ENCODE measurements at places on chromosomes 11 and 22.

DNA sequence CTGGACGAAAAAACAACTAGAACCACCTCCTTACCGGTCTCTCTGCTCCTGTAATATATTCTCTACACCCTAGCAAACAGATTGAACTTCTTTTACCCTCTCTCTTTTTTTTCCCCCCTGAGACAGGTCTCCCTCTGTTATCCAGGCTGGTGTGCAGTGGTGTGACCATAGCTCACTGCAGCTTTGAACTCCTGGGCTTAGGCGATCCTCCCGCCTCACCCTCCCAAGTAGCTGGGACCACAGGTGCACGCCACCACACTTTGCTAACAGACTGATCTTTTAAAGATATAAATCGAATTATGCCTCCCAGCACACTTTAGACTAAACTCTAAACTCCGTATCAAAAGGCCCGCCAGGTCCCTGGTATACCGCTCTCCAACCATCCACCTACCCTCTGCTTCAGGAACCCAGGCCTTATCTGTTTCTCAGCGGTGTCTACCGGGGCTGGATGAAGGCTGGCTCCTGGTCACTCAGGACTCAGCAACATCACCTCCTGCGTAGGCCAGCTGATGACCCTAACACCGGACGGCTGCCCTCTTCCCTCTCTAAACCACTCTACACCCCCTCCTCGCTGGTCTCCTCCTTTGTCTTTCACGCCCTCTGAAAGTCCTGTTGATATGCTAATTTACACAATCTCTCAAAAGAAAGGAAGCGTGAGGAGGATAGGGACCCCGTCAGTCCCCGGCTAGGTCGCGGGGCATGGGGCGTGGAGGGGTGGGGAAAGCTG lies 745 bp downstream of the C22orf39 start:
- no peak for DNase-seq

- no peak for DNase-seq
Measured at GRCh38 chr22:36143066-36143815, 17.3 kb downstream of the APOL3 start.

- peak; percentile 41 for DNase-seq
Measured at GRCh38 chr22:36409911-36410756, 22.4 kb upstream of the MYH9 start.

- no peak for DNase-seq
Measured at GRCh38 chr11:2361565-2361964, 15.5 kb upstream of the CD81 start.

DNA sequence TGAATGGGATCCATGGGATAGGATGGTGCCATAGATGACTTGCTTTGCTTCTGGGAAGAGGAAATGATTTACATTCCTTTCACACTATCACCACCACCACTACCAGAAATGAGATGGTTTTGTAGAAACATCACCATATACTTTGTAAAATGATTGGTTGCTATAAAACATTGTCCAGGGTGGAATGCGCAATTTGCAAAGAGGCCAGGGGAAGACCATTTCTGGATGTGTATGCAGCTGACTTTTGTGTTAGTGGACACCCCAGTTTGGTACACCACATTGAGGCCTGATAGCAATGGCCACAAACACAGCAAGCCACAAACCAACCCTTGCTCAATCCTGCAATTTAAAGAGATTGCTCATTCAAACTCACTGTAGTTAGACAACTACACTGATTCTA lies 56.7 kb upstream of the RCN1 start:
- DNase-seq = no peak

GRCh38 chr11:76614471-76615179 lies 55.9 kb downstream of the LRRC32 start:
- no peak for DNase-seq

- DNase-seq = no peak
Measured at GRCh38 chr11:4677948-4678347, 19.7 kb downstream of the OR51E2 start.

GRCh38 chr11:119318240-119319135 lies 1.6 kb upstream of the MCAM start:
- no peak for DNase-seq

DNA sequence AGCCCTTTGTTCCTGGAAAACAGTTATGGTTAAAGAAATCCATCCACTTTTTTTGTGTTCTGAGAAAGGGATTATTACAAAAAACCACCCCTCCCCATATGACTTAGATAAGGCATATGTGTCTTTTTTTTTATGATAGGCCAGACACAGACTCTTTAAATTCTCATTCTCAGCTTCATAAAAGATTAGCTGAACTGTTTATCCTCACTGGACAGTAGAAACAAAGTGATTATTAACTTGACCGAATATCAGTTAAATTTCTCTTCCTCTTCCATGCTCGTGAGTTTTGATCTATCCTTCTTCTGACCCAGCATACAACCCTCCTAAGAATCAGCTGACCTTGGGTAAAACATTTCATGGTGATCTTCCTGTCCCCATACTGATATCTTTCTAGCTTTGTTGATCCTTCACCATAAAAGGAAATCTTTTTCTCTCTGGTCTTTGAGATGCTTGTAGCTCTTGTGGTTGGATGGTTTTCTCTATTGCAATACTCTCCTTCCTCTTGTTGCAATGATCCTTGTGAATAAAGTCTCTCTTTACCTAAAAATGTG lies 26.2 kb downstream of the OR2AG2 start:
- DNase-seq = no peak

- no peak for DNase-seq
Measured at GRCh38 chr11:6932145-6932544, 5.9 kb downstream of the ZNF215 start.

- DNase-seq = no peak
Measured at GRCh38 chr22:48333323-48333763, 1494.3 kb downstream of the BRD1 start.

- no peak for DNase-seq
Measured at GRCh38 chr22:29475550-29475949, 4.5 kb upstream of the NEFH start.

DNA sequence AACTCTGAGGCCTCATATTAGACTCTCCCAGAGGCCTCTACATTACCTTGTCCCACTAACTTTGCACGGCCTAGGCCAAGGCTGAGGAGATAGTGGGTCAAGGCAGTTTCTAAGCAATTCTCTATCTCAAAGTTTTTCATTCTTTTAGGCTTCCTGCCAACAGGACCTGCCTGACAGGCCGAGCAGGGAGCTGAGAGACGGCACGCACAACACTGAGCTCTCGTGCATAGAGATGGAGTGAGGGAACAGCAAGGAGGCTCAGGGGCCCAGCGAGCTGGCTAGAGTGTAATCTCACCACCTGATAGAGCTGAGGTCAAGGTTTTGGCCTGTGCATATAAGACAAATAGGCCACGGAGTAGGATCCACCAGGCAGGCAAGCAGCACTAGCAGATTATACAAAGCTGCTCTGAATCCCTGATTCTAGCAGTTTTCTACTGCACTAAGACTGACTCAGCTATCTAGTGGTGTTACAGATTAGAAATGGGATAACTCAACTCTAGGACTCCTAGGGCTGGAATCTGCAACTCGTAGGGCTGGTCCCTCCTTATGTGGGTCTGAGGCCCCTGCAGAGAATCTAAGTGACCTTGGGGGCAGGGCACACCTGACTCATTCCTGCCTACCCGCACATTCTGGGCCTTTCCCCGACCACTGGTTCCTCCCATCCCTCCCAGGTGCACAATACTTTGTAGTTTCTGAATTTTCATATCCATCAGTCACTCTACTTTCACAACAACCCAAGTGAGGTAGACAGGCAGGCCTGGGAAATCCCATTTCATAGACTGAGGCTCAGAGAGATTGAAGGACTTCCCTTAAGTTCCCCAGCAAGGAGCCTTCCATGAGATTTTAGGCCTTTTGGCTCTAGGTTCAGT lies 1.7 kb downstream of the CYB5R2 start:
- no peak for DNase-seq

GRCh38 chr22:42931421-42932196 lies 74.5 kb upstream of the ARFGAP3 start:
- DNase-seq = no peak

GRCh38 chr11:46242041-46242951 lies 35.2 kb upstream of the CREB3L1 start:
- no peak for DNase-seq

DNA sequence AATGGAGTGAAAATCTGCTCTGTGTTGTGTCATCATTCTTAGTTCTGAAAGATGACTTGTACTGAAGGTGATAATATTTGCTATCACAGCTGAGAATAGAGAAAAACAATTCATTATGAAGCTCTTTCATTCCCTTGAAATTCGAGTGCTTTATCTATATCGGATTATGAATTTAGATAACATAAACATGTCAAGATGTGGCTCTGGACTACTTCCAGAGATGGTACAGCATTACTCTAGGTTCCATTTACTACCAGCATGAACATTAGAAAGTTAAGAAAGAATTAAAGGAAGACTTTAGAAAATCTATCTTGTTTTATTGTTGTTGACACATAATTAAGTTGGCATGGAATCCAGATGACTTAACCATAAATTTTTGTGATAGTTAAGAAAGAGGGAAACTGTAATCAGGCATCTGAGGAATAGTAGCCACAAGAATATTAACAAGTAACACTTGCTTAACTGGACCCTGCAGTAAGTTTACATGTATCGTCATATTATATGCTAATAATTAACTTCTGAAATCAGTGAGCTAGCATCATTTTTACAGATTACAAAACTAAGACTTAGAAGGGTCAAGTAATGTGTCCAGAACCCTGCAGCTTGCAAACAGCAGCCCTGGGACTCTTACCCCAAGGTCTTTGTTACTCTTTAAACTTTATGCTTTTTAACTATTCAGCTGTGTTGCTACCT lies 182.6 kb downstream of the DDX10 start:
- DNase-seq = no peak

- DNase-seq = no peak
Measured at GRCh38 chr11:83744620-83745192, 458.5 kb upstream of the CCDC90B start.

DNA sequence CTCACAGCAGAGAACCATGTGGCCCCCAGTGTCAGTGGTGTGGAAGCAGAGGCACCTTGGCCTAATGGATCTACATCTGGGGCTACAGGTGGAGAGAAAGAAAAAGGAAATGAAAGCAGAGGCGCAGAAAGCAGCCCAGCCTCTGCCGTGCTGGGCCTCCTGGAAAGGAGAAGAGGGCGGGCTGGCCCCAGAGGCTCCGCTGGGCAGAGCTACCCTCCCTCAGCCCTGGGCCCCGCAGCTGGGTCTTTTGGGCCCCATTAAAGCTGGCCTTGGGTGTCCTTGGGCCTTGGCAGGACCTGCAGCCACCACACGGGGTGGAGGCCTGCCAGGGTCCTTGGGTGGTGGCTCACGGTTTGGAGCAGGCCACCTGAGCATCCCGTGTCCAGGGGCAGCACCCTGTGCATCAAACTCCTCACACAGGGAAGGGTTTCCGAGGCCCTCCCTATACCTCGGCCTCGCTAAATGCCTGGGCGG lies 31.6 kb upstream of the GAL start:
- DNase-seq = no peak

GRCh38 chr22:32475468-32476010 lies 928 bp downstream of the FBXO7 start:
- no peak for DNase-seq

GRCh38 chr11:117601006-117601708 lies 195.9 kb downstream of the DSCAML1 start:
- DNase-seq = no peak

DNA sequence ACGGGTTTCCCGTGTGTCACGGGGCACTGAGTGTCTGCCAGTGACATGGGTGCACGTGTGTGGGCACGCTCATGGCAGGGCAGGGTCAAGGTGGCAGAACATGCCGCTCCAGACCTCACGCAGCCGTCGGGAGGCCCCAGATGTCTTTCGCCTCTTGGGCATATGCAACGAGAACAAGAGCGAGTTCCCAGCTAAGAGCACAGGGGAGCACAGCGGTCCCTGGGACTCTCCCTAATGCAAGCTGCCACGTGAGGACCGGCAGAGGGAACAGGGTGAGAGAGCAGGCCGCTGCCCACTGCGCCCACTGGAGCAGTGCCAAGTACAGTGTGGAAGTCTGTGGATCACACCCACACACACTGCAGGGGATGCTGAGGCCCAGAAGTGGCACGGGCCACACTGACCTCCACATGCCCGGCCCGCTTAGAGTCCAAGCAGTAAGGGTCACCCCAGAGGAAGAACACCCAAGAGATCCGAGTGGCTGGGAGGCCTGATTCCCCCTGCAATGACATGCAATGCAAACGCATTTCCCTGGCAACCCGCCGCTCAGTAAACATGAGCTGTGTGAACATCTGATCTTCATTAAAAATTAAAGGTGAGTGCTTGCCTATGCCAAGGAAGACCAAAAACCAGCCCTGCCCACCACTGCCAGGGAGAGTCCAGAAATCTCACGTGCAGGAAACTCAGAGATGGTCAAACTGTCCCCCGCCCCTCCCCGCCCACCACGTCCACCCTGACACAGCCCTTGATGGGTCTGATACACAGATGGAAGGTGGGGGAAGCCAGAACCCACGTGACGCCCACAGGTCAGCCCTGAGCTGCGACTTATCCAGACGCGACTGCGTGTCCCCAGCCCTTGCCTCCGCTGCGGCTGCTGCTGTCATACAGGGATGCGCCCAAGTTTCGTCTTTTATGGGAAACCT lies 11.7 kb downstream of the CERK start:
- no peak for DNase-seq

DNA sequence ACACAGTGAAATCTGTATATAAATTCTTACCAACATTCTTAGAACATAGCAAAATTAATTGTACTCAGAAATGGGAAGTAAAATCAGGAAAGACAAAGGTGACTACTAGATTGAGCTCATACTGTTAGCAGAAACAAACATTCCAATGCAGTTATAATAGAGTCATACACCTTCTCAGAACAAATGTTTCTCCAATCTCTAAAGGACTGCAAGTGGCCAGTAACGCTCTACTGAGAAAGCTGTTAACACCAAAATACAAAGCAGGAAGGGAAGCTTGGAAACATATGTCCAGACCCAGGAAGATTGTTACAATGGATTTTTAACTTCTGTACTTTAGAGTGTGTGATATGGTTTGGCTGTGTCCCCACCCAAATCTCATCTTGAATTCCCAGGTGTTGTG lies 341.5 kb downstream of the LARGE1 start:
- DNase-seq = no peak

DNA sequence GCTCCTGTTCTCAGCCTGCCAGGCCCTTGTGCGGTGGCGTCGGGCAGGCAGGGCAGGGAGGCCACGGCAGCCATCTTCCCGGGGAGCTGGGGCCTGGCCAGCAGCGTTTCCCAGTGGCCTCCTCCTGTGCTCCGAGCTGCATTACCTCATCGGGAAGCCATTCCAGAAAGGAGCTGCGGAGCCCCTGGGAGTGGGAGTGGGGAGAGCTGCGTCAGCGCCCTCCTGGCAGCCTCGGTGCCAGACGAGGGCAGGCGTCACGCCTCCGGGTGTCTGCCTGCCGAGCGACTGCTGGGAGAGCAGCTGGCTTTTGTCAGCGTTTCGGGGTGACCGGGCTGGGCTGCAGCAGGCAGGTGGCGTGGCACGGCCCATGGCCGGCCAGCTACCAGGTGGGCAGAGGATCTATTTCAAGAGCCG lies 30.9 kb upstream of the WNT7B start:
- no peak for DNase-seq
